Right hindlimb (tissue), 1 donor: ENCODE measurements at places on chromosomes 1 and 21.

DNA sequence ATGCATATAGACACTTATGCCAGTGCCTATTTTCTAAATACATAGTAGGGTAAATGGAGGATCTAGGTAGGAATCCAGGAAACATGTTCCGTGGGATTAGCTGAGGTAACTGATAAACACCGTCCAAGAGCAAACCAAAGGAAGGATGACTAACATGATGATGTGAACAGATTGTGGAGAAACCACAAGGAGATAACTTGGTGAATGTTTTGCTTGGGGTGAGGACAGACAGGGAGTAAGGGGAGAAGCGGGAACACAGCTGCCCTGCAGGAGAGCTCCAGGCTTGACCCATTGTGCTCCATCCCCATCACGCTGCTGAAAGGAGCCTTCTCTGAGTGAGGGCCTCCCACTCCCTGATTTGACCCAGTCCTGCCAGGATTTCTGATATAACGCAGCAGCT is 87.0 kb upstream of the ZC3H11B start:
- DNase-seq = no peak

DNA sequence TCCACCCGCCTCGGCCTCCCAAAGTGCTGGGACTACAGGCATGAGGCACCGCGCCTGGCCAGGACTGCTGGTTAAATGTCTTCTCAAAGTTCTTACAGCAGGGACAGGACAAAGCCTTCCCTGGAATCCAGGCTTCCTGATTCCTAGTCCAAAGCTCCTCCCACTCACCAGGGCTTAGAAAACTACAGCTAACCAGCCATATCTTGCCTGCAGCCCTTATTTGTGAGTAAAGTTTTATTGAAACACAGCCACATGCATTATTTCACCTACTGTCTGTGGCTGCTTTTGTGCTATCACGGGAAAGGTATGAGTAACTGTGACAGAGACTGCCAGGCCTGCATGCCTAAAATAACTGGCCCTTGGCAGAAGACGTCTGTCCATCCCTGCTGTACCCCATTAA is 24.4 kb downstream of the TMCO4 start:
- no peak for DNase-seq

GRCh38 chr1:60875138-60875537 is 207.2 kb upstream of the NFIA start:
- DNase-seq = no peak

- DNase-seq = no peak
These were observed 63.0 kb downstream of the RABGAP1L start for GRCh38 chr1:174222166-174222949.

- no peak for DNase-seq
These were observed 15.0 kb downstream of the TNFRSF25 start for GRCh38 chr1:6450943-6451373.

GRCh38 chr1:83766241-83766691 is 232.7 kb downstream of the TTLL7 start:
- no peak for DNase-seq

GRCh38 chr21:39947031-39947430 is 79.8 kb downstream of the PCP4 start:
- DNase-seq = no peak

DNA sequence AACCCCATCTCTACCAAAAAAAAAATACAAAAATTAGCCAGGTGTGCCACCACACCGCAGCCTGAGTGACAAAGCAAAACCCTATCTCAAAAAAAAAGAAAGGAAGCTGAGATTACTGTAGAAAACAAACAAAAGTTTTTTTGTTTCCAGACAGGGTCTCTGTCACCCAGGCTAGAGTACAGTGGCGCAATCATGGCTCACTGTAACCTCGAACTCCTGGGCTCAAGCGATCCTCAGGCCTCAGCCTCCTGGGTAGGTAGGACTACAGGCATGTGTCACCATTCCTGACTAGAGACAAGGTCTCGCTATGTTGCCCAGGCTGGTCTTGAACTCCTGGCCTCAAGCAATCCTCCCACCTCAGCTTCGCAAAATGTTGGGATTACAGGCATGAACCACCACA is 2.8 kb upstream of the PYGO2 start:
- DNase-seq = no peak

DNA sequence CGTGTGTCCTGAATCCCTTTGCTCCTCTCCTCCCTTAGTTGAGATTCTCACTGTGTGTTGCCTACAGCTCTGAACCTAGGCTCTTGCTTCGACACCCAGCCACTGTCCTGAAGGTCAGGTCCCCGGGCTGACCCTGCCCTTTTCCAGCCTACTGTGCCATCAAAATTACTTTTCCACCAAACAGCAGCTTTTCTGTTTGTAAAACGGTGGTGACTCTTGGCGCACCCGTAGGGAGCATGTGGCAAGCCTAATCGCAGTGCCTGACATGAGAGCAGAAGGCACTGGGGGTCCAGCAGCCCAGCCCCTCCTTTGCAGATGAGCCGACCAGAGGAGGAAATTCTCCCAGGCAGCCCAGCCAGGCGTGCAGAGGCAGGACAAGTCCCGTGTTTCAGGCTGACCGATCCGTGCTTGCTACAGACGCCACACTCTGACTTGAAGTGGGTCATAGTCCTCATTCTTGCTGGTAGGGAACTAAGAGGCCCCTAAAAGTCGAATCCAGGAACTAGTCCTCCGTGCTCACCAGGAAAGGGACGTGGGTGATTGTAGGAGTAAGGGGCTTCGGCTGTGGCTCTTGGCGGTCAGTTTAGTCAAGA is 6.8 kb downstream of the GPR137B start:
- no peak for DNase-seq
